Fibroblast of the conjunctiva (primary cell): ENCODE measurements at places on chromosomes 1 and 21.

GRCh38 chr1:42946120-42946898 is 12.4 kb downstream of the SLC2A1 start:
- no peak for DNase-seq

DNA sequence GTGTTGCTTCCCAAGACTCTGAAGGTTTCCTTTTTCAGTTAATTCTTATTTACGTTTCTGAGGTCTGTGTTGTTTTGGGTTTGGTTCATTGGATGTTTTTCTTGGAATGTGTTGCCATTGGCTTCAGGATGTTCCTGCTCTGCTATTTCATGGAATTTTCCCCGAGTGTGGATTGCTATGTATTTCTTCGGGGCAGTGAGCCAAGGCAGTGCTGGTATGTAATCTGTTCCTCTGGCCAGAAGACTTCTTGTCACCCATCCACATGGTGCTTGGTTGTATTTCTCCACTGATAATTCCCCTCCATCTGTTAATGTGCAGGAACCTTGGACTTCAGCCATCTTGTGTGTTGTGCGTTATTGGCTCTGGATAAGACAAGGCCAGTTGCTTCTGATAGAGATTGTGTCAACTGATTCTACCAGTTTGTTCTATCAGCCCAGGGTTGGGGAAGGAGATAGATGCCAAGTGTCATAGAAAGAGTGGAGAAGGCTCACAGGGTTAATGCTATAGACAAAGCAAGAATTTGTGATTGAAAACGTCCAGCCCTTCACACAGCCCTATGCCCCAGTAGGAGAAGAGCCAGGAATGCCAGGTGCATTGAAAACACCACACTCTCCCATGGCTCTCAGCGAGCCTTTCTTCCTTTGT is 505.2 kb downstream of the PLPP3 start:
- peak; percentile 91 for DNase-seq

- no peak for DNase-seq
Measured at GRCh38 chr1:239558559-239558958, 172.2 kb downstream of the CHRM3 start.

DNA sequence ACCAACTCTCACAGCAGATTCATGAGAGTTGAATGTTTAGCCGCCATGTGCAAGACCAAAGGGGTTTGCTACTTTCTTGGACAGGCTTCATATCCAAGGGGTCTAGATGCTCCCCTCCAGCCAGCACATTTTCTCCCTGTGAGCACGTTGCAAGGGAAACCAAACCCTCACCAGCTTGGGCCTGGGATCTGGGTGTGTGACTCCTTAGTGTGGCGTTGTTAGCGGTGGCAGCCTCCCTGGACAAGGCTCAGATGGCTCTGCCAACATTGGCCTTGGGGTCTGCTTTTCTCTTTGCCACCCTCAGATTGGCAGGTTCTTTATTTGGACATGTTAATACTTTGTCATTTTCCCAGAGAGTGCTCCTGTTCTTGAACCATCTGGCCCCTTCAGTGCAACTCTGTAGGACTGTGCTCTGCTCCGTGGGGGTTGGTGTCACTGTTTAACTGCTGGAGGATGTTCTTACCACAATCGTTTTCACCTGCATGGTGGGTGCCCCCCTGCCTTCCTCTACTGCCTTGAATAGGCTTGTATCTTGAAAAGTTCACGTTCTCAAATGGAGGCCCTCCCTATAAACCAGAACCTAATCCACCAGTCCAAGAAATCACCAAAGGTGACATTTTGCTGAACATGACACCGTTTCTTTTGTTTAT is 13.4 kb downstream of the ABCG1 start:
- no peak for DNase-seq

GRCh38 chr1:59333626-59334277 is 36.9 kb downstream of the FGGY start:
- no peak for DNase-seq

GRCh38 chr21:14523234-14523633 is 22.9 kb downstream of the SAMSN1 start:
- DNase-seq = no peak
